GM12891 (cell line): ENCODE measurements at places on chromosomes 12 and 14.

- DNase-seq, result no peak
Observed at GRCh38 chr12:131473741-131474709, 236.9 kb upstream of the SFSWAP start.

DNA sequence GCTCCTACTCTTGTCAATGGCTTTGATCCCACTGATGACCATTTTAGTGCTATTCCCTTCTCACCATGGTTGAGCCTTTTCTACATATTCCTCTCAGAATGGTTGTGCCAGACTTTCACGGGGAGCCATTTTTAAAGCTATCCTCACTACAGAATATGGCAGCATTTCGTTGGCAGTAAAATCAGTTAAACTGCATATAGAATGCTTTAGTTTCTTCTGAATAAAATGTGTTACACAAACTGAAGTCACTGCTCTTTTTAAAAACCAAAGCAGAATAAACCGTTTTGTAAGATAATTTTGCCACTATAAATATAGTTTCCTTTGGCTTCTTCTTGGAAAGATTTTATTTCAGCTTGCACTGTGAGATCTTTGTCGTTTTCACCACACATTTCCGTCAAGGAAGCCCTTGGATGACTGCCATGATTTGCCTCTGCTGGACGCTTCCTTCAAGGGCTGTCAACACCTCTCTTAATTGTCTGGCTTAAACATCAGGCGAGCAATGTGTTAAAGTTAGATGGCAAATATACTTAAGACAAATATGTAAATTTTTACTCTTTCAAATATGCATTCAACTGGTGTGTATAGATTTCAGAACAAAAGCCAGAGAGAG is 624.2 kb downstream of the DIO2 start:
- DNase-seq, result no peak

DNA sequence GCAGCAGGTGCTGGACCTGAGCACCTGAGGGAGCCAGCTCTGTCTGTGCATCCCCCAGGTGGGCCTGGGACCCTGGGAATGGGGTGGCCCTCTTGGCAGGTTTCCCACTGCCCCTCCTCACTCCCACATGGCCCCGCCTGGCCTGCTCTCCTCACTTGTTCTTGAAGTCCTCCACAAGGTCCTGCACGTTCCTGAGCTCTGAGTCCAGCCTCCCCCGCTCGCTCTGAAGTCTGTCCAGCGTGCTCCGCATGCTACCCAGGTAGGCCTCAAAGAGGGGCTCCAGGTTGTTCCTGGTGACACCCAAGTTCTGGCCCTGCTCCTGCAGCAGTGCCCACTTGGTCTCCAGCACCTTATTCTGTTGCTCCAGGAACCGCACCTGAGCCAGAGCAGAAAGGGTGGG is 2.9 kb downstream of the KRT79 start:
- DNase-seq, result no peak

GRCh38 chr14:52911904-52912303 is 38.9 kb downstream of the FERMT2 start:
- DNase-seq, result no peak
